ENCODE measurements at places on chromosomes 5 and 9. TPM values are rescaled to one million over a fixed set of nuclear protein-coding genes. Genes with fewer than 3 reads are reported as not detected.

DNA sequence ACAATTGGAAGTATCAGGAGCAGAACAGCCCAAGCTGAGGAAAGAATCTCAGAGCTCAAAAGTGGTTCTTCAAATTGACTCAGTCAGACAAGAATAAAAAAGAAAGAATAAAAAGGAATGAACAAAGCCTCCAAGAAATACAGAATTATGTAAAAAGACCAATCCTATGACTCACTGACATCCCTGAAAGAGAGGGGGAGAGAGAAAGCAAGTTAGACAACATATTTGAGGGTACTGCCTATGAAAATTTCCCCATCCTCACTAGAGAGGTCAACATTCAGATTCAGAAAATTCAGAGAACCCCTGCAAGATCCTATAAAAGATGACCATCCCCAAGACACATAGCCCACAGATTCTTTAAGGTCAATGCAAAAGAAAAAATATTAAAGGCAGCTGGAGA lies 173.2 kb downstream of the ALDH1A1 start:
- no peak for DNase-seq

GRCh38 chr5:64790210-64790609 lies 21.5 kb downstream of the CWC27 start:
- DNase-seq = no peak

DNA sequence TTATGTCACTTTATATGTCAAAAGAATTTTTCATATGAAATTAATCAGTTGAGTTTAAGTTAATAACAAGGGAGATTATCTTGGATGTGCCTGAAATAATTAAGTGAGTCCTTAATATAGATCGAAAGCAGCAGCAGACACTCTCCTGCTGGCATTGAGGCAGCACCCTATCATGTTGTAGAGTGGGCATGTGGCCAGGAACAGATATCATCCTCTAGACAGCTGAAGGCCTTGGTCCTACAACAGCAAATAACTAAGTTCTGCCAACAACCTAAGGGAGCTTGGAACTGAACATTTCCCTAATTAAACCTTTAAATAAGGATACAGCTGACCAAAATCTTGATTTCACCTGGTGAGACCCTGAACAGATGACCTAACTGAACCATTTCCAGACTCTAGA lies 25.8 kb upstream of the UGT3A1 start:
- no peak for DNase-seq

- DNase-seq = no peak
Measured at GRCh38 chr9:12185856-12186255, 507.3 kb upstream of the TYRP1 start.

- no peak for DNase-seq
Measured at GRCh38 chr5:69048230-69048629, 45.6 kb upstream of the SLC30A5 start.

Gene LRRTM2
- 0.22 TPM for total RNA-seq

- no peak for DNase-seq
Measured at GRCh38 chr5:157913575-157913974, 54.6 kb upstream of the CLINT1 start.

GRCh38 chr5:134171972-134172371 lies 4.8 kb downstream of the SKP1 start:
- DNase-seq = no peak

Gene PCDHB1
- not detected for total RNA-seq

DNA sequence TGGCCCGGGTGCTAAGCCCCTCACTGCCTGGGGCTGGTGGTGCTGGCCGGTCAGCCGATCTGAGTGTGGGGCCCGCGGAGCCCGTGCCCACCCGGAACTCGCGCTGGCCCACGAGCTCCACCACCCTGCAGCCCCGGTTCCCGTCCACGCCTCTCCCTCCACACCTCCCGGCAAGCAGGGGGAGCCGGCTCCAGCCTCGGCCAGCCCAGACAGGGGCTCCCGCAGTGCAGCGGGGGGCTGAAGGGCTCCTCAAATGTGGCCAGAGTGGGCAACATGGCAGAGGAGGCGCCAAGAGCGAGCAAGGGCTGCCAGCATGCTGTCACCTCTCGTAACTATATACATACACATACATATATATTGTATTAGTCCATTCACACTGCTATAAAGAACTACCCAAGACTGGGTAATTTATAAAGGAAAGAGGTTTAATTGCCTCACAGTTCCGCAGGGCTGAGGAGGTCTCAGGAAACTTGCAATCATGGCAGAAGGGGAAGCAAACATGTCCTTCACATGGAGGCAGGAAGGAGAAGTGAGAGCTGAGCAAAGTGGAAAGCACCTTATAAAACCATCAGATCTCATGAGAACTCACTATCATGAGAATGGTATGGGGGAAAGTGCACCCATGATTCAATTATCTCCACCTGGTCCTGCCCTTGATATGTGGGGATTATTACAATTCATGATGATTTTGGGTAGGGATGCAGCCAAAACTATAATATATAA lies 56.8 kb downstream of the LIX1 start:
- DNase-seq = no peak

Gene CCDC152
- 5.6 TPM for total RNA-seq

Gene MORN5
- not detected for total RNA-seq

Gene PHYHD1
- 3.3 TPM for total RNA-seq

DNA sequence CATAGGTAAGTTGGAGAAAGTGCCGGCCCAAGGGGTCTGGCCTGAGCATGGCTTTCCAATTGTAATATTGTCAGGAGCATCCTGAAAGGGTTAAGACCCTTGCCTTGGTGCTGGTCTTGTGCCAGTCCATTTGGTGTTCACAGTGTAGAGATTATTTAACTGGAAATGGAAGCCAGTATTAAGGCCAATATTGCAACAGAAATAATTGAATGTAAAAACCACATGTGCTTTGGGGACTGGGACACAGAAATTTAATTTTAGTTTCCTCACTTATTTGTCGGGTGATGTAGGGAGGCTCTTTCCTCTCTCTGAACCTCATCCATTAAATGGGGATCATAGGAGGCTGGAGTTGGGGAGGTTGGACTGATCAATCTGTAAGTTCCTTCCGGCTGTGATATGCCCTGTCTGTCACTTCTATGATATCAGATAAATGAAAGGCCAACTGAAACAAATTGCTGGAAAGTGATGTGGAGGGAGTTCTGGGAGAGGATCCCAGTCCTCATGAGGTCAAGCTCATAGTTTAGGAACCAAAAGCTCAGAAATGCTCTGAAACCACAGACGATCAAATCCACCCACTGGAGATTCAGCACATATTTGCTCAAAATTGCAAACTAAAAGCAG lies 54.8 kb upstream of the COL15A1 start:
- no peak for DNase-seq

DNA sequence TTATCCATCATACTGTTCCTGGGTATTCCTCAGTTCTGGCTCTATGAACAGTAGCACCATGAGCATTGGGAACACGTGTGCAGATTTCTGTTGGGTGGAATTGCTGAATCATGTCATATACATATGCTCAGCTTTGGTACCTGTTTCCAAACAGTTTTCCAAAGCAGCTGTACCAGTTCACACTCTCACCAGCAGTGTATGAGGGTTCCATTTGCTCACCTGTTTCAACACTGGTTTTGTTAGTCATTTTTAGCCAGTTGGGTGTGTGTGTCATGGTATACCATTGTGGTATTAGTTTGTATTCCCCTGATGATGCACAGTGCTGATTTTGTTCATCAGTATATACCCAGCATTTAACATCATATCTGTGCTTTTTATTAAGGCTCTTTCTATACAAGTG lies 56.7 kb upstream of the ECM2 start:
- no peak for DNase-seq

Gene GLRA1
- total RNA-seq = not detected

GRCh38 chr9:109872901-109873300 lies 92.9 kb downstream of the PALM2AKAP2 start:
- no peak for DNase-seq

DNA sequence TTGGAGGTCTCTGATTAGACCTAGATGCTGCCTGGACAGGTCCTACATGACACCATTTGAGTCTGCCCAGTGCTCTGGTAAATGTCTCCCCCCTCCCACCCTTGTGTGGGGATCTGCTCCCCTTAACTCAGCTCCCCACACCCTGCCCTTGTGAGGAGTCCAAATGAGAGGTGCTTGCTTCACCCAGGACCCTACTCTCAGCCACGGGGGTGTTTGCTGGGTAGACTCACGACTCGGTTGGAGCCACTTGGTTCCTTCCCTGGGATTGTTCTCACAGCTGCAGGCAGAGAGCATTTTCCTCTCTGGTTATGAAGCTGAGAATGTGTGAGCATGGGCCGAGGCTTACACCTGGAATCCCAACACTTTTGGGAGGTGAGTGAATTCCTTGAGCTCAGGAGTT lies 204.7 kb downstream of the CDK5RAP2 start:
- DNase-seq = no peak

DNA sequence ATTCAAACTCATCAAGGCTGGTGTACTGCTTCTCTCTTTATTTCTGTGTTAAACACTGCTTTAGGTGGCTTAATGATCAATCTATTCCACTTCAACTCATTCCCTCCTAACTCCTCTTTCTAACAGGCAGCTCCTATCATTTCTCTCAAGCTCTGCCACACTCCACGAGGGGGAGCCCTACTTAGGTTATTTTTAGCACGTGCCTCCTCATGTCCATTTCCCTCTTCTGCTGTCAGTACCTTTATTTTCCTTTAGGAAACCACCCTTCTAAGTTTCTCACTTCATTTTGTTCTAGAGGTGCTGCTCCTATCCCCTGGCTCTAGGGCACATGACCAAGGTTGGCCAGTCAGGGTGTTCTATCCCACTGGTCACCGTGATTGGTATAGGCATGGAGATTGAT lies 6.7 kb upstream of the BRINP1 start:
- no peak for DNase-seq

DNA sequence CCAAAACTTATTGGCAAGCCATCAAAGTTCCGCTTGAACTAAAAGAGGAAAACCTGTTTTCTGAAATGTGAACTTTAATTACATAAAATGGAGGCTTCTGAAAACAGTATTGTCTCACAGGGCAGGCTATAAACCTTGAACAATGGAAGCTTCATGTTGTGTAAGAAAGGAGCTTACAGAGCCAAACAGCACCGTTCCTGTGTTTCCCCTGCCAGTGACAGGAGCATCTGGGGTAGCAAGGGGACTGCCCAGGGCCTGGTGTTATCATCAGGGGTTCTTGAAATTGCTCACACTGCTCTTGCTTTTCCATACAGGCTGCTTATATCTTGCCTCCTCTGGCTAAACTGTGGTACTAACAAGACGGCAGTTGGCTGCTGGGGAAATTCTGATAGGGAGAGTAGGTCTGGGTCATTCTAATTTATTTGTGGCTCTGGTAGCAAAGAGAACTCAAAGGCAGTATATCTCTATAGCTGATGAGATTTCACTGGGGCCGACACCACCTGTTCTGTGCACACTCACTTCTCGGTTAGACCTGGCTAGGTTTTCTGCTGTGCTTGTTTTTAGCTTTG lies 40.4 kb downstream of the BASP1 start:
- DNase-seq = no peak

DNA sequence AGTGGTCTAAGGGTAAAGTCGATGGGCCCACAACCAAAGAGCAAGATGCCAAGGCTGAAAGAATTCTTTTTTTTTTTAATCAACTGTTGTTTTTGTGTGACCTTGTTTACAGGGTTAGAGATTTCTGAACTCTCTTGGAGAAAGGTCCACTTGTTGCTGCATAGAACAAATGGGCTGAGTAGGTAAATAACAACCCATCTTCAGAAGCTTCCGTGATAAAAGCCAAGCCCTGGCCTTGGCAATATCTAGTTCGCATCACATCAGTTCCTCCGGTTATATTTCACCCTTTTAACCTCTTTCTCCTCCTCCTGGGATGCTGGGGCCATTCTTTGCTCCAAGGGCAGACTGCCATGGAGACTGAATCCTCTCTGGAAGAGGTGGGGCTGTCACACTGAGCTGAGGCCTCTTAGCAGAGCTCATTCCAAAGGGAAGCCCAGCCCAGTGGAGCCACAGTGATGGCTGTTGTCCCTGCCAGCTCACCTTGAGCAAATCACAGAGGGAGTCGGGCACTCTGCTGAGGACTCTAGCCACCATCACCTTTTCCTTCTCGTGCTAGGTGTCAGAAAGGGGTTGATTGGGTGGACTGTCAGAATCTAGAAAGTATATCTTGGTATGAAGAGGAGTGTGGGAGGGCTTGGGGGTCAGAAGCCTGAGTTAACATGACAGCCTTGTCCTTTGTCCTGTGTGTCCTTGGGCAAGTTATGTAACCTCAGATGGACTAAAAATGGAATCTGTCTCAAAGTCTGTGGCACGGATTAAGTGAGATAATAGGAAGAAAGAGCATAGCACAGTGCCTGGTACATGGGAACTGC lies 17.9 kb downstream of the ANKRD55 start:
- DNase-seq = no peak

Gene PCDHB15
- not detected for total RNA-seq

DNA sequence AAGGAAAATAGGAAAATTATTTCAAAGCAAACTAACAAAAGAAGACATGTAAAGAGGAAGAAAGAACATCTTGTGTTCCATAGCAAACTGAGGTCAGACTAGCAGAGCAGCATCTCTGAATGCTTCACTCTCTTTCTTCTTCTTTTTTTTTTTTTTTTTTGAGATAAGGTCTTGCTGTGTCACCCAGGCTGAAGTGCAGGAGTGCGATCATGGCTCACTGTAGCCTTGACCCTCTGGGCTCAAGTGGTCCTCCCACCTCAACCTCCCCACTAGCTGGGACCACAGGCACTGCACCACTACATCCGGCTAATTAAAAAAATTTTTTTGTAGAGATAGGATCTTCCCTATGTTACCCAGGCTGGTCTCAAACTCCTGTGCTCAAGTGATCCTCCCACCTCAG lies 36.6 kb downstream of the MELK start:
- DNase-seq = no peak

Gene GRXCR2
- total RNA-seq = not detected

DNA sequence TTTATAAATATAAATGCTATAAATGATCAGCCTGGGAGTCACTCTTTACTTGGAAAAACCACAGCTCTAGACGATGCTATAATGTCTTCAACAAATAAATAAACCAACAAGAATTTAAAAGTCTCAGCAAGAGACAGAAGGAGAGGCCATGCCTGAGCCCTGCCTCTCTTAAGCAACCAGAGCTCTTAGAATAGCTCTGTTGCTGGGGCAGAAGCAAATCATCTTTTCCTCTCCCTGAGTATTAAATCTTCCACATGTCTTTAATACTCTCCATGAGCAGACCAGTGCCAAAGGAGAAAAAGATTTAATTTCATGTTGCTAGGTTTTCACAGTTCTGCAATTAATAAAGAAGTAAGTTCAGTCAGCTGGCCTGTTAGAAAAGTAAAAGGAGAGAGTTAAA lies 408.0 kb upstream of the SLC30A5 start:
- no peak for DNase-seq

GRCh38 chr9:131312822-131313770 lies 23.6 kb downstream of the PLPP7 start:
- DNase-seq = no peak

DNA sequence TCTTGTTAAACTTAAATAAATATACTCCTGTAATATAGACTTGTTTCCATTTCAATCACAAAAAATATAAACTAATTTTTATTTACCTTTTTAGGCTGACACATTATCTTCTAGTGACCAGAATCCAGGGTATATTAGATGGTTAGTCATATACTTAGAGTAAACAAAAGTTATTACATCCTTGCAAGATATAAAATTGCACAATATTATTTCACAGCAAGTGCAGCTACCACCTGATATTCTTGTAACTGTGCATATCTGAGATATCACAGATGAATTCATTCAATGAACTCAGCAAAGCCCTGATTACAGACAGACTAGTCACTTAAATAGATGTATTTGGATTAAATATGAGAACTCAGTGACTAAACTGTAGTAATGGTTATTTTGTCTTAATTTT lies 25.6 kb upstream of the ARRDC3 start:
- no peak for DNase-seq
